Gastroesophageal sphincter (tissue), 4 donors: ENCODE measurements at places on chromosomes 2 and 18. TPM values are rescaled to one million over a fixed set of nuclear protein-coding genes. Genes with fewer than 3 reads are reported as not detected.

GRCh38 chr2:3470856-3471737 lies 48.2 kb downstream of the ADI1 start:
- peak; percentile 6 for ATAC-seq

DNA sequence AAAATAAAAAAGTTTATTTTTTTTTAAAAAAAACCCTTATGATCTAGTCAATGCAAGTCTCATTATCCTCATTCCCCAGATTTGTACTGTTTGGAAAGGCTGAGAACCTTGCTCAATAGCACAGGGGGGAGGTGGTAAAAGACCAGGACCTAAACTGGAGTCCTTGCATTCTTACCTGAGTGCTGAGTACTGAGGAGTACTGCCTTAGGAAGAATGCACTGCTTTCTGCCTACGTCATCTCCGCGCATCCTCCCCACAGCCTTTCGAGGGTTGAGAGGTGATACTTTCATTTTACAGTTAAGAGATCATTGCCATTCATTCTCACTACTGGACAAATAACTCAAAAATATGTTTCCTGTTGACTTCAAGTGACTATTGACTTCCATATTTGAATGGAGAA lies 73.8 kb downstream of the MAP3K20 start:
- ATAC-seq, result peak; percentile 40

- no peak for ATAC-seq
Measured at GRCh38 chr2:149134335-149134923, 95.9 kb downstream of the LYPD6B start.

GRCh38 chr2:31232586-31232985 lies 1.4 kb upstream of the EHD3 start:
- no peak for ATAC-seq

- ATAC-seq, result no peak
Measured at GRCh38 chr2:16096962-16097361, 156.6 kb downstream of the MYCN start.

GRCh38 chr2:101442042-101442666 lies 32.8 kb downstream of the RFX8 start:
- no peak for ATAC-seq

DNA sequence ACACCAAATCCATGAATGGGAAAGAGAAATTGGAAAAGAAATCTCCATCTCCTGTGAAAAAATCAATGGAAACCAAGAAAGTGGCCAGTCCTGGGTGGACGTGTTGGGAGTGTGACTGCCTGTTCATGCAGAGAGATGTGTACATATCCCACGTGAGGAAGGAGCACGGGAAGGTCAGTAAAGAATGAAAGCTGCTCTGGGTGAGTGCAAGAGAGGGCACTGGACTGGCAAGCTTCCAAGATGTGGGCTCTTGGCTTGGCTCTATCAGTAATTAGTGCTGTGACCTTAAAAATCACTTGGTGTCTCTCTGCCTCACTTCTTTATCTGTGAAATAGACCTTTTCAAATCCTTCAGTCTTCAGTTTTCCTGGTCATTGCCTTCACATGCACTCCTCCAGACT lies 89.0 kb downstream of the ZNF532 start:
- no peak for ATAC-seq

GRCh38 chr2:209094221-209094620 lies 329.6 kb upstream of the MAP2 start:
- no peak for ATAC-seq

DNA sequence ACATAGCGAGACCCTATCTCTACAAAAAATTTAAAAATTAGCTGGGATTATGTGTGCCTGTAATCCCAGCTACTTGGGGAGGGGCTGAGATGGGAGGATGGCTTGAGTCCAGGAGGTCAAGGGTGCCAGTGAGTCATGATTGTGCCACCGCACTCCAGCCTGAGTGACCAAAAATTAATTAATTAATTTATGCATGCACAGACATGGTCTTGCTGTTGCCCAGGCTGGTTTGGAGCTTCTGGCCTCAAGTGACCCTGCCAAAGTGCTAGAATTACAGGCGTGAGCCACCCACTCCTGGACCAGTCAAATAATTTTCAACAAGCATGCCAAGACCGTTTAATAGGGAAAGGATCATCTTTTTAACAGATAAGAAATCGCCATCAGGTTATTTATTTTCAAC lies 57.7 kb upstream of the TFCP2L1 start:
- ATAC-seq, result no peak

DNA sequence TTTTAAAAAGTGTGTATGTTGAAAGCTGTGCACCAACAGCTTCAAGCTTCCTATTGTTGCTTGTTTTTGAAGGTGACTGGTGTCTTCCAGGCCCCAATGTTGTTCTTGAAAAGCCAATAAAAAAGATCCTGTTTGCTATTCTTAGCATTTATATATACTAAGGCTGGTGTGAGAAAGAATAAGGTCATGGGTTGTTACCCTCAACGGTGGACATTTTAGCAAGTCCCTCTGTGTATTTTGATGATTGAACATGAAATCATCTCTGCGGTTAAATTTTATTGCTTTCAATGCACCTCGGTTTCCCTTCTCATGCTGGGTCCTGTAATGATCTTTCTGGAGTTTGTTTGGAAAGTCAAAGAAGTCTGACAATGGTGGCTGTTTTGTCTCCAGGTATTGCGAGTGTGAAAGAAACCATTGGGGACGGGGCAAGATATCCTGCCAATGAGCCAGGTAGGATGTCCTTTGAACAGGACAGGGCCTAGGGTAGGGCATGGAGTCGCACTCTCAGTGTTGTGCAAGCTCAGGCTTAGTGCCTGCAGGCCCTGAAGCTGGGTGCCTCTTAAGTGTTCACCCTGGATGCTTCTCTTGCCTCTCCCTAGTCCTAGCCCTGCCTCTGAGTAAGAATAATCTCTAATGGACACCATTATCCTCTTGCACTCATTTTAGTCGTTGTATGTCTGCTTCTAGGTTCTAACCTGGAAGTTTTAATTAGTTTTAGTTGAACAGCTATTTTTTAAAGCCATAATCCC lies 16.0 kb upstream of the KLF7 start:
- no peak for ATAC-seq

- ATAC-seq, result peak; percentile 11
Measured at GRCh38 chr2:196592331-196592910, 47.1 kb upstream of the CCDC150 start.

DNA sequence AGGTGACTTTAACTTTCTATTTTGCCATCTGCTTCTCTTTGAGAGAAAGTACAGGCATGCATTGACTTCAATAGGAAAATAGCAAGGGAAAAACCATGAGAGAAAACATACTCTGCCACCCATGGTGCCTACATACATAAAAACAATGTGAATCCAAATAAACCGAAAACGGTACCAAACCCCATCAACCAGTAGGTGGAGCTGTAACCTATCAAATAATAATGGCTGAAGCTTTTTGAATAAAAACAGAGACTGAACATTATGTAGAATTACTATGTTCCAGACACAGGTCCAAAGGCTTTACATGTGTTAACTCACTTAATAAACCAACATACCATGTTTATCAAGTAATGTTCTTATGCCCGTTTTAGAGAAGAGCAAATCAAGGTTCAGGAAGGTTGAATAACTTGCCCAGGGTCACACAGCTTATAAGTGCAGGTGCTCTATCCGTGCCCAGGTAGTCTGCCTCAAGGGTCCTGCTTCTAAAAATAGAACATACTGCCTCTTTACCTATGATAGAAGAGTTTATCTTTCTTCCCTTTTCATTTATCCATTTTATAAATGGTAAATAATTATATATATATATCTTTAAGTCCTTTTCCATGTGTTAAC lies 293.9 kb upstream of the SYT4 start:
- ATAC-seq, result peak; percentile 25

DNA sequence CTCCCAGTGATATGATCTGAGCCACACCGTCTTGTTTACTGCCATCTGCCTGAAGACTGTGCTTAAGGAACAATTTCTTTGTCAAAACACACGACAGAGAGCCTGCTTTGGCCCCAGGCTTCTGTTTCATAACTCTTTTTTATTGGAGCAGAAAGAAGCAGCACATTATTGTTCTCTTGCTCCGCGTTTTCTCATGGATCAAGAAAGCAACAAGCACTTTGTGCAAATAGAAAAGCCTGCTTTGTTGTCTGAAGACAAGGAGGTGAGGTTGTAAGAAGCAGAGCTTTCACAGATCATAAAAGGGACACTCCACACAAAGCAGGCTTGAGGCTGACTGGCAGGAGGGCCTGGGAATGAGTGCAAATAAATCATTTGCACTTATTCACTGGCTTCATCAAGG lies 118.3 kb upstream of the FAM136A start:
- ATAC-seq, result no peak

DNA sequence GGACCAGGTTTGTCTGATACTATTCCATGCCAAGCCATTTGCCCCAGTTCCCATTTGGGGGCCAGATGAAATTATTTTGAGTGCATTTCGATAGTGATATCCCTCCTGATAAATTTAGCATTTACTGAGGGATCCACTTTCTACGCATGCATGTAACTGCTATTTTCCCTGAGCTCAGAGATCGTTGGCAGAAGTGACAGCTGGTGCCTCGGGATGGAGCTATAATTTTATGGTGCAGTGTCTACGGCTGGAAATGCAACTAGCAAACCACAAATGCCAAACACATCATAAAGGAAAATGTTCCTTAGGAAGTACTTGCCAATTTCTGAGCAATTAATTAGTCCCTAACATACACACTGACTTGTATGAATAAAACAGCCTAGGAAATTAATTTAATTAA lies 254.8 kb downstream of the SLC8A1 start:
- ATAC-seq, result no peak

GRCh38 chr2:96143848-96144480 lies 1.3 kb downstream of the DUSP2 start:
- ATAC-seq, result no peak

DNA sequence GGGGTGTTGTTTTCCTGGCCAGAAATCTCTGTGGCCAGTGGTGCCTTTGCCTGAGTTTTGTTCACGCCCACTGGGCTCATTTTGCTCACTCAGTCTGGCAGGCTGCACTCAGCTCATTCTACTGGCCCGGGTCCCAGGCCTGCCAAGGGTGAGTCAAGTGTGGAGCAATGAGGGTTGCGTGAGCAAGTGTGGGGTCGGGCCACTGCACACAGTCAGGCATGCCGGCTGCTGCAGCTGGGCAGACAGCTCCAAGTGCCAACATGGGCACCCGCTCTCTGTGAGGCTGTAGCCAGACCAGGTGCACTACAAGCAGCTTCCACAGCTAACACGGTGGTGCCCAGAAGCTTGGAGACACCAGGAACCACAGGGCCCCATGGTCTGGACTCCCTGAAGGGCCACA lies 801.1 kb upstream of the RAB6C start:
- ATAC-seq, result peak; percentile 79

DNA sequence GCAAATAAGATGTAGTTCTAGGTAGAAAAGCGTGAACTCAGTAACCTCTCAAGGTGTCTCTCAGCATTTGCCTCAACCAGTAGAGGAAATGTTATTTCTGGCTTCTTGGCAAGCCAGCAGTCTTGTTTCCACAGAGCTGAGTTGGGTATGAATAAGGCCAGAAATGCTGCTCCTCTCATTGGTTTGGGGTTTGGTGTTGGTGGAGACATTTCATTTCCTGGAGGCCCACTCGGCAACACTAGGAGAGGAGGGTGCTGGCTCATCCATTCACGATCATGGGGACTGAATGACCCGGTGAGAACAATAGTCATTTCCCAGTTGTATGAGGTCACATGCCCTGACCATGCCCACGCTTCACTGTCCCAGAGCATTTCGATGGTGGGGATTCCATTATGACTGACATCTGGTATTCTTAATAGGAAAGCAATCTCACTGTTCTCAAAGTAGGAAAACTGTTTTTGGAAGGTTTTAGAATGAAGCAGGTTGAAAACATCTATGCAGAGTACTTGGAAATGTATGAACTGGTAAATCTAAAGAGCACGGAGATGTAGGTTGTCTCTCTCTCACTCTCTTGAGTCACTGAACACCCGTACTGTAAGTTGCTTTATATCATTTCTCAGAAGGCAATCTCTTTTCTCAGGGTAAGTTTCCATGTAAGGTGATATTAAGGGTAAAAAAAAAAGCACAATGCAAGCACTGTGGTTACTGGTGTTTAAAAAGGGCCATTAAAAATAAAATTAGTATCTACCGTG lies 37.1 kb upstream of the CTLA4 start:
- ATAC-seq, result no peak

- ATAC-seq, result no peak
Measured at GRCh38 chr2:127640082-127641072, 5.6 kb upstream of the GPR17 start.

DNA sequence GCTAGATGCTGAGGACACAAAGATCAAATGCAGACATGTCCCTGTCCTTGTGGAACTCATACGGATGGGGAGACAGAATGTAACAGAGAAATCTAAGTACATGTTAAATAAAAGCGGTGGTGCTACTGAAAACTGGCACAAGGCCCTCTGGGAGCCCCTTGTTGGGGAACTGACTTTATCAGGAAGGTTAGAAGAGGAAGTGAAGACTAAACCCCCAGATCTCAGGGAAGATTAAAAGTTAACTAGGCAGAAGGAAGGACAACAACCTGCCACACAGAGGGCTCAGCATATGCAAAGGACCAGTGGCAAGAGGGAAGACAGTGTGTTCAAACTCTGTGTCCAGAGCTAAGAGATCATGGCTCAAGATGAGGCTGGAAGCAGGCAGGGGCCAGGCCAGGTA lies 4.8 kb downstream of the CACNB4 start:
- ATAC-seq, result no peak

DNA sequence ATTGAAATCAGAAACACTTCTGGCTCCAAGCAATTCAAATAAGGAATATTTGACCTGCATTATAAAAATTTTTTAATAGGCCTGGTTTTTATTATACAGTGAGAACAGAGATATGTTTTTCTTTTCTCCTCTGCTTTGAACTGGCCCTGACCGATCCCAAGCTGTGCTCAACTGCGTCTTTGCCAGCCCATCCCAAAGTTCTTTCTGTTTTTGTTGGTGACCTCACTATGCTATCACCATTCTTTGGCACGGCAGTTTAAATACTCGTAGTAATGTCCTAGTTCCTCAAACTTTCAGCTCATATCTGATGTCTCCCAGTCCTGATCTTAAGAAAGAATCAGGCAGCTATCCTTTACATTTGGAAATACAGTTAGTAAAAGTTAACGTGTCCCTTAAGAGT lies 42.3 kb upstream of the NETO1 start:
- ATAC-seq, result no peak

DNA sequence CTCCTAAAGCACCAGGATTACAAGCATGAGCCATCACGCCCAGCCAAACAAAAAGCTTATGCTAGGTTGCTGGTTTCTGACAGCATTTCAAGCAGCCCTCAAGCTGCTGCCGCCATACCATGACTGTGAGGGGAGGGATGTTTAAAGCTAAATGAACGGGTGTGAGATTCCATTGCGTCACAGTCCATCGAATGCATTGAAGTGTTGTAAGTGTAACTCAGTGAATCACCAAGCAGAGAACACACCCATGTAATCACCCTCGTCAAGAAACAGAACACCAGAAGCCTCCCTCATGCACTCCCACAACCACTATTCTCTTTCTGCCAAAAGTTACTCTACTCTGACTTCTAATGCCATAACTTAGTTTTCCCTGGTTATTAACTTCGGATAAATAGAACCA lies 32.8 kb upstream of the MC5R start:
- no peak for ATAC-seq

GRCh38 chr2:152396051-152396511 lies 61.1 kb downstream of the FMNL2 start:
- ATAC-seq, result no peak

GRCh38 chr18:11437046-11437445 lies 172.3 kb upstream of the SLC35G4 start:
- ATAC-seq, result no peak

The CFC1 gene
- total RNA-seq, result 0.54 TPM

The MMADHC gene
- 125 TPM for total RNA-seq

The CRYGD gene
- total RNA-seq, result not detected

The C2orf15 gene
- total RNA-seq, result not detected

The FLACC1 gene
- total RNA-seq, result 3.8 TPM

The L3MBTL4 gene
- total RNA-seq, result 7.0 TPM

The GALNT5 gene
- 0.35 TPM for total RNA-seq

The PDE1A gene
- 12.8 TPM for total RNA-seq

The EPAS1 gene
- total RNA-seq, result 101 TPM
